ENCODE measurements at places on chromosomes 2 and 18.

GRCh38 chr2:33632831-33633230 lies 33.7 kb upstream of the FAM98A start:
- no peak for DNase-seq

DNA sequence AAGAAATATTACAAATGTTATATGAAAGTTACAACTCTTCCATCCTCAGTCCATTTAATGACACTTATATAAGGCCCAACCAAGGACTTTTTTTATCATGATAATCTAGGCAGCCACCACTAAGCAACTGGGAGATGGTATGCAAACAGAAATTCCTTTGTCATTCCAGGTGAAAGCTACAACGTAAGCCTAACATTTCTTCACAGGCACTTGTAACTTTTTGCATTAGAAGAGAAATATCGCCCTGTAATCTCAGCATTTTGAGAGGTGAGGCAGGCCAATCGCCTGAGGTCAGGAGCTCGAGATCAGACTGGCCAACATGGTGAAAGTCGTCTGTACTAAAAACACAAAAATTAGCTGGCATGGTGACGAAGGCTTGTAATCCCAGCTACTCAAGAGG lies 581.2 kb upstream of the SLC8A1 start:
- no peak for DNase-seq

GRCh38 chr18:10927286-10927992 lies 221.9 kb downstream of the PIEZO2 start:
- no peak for DNase-seq

GRCh38 chr2:27980242-27980641 lies 89.7 kb downstream of the BABAM2 start:
- DNase-seq: no peak

GRCh38 chr18:63107931-63108330 lies 211.6 kb downstream of the BCL2 start:
- no peak for DNase-seq

DNA sequence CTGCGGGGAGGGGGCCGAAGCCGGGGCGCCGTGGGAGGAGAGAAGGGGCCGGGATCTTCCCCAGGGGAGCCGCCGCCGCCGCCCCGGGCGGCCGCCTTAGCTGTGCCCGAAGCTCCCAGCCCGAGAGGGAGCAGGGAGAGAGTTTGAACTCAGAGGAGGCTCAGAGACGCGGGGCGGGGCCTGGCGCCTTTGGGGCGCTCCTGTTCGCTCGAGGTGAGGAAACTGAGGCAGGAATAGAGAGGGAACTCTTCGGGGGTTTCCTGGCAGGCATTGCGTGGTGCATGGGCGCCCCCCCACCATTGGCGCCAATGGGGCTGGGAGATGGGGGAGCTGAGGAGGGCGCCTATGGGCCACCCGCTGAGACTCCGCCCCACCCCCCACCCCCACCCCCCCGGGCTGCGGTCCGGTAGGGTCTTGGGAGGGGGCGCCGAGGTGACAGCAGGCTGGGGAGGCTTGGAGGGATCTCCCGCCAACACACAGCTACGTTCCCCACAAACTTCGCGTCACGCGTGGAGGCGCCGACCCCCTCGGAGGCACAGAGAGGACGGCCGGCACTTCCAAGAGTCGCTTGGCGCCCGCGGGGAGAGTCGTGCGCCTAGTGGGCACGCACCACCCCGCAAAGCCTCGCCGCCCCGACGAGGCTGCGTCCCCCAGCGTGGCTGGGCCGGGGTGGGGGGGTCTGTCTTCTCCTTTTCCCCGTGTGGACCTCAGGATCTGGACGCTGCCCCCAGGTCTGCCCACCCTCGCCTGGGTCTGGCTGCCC lies 680 bp downstream of the CTDSP1 start:
- no peak for DNase-seq

- DNase-seq: no peak
These were observed 52.3 kb upstream of the ELOA2 start for GRCh38 chr18:47087676-47088075.

GRCh38 chr2:239519089-239519920 lies 118.5 kb upstream of the HDAC4 start:
- no peak for DNase-seq

DNA sequence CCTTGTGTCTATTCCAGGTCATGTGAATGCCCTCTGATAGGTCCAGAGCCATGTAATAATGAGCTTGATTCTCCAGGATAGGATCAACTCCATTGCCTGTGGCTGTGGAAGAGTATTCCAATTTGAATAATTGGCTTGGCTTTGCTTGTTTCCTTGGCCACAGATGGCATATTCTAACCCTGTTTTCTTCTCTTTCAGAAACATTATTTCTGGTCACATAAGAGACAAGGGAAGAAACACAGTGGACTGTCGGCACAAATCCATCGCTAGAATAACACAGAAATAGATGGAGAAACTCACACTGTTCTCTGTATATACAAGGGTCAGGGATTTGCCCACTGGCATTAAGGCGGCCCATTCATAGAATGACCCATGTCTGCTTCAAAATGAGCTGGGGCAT lies 278.4 kb upstream of the CCDC68 start:
- no peak for DNase-seq

GRCh38 chr2:64165706-64166105 lies 21.5 kb upstream of the PELI1 start:
- DNase-seq: no peak

- DNase-seq: no peak
These were observed 12.0 kb downstream of the THSD7B start for GRCh38 chr2:136777391-136777790.

GRCh38 chr2:1749489-1750119 lies 5.3 kb upstream of the PXDN start:
- DNase-seq: no peak

DNA sequence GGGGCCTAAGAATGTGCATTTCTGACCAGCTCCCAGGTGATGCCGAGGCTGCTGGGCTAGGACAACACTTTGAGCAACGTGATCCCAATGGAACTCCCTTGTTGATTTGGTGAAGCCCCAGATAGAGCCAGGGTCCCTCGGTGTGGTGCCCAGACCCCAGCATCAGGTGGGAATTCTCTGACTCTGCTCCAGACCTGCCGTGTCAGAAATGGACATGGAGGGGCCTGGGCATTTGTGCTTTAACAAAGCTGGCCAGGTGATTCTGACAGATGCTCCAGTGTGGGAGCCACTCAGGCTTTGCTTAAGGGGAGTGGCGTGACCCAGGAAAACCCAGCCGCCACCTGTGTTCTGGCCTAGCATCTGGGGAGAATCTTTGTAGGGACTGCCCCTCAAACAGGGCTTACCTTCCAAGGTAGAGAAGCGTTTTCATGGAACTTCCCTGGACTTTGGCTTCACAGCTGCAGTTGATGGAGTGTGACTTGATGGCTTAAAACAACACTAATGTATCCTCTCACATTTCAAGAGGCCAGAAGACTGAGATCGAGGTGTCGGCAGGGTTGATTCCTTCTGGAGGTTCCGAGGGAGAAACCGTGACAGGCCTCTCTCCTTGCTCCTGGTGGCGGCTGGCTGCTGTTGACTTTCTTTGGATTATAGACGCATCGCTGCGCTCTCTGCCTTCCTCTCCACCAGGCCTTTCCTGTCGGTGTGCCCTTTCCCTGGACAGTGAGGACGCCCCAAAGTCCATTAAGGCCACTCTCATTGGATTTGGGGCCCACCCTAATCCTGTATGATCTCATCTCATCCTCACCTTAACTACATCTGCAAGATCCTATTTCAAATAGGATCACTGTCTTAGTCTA lies 57.0 kb upstream of the HDAC4 start:
- DNase-seq: no peak

DNA sequence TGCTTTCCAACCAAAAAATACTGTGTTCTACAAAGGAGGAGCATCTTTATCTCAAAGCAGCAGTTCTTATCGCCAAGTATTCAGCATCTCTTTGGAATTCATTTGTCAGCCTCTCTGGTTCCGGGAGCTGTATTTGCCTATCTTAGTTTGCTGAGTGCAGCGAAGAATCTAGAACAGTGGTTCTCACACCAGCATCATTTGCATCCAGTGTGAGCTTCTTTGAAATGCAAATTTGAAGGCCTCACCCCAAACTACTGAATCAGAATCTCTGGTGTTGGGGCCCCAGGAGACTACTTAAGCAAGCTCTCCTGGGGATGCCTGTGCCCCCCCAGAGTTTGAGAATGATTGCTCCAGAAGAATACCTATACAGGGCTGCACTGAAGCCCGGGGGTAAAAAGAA lies 1.5 kb upstream of the PTPN2 start:
- DNase-seq: no peak

DNA sequence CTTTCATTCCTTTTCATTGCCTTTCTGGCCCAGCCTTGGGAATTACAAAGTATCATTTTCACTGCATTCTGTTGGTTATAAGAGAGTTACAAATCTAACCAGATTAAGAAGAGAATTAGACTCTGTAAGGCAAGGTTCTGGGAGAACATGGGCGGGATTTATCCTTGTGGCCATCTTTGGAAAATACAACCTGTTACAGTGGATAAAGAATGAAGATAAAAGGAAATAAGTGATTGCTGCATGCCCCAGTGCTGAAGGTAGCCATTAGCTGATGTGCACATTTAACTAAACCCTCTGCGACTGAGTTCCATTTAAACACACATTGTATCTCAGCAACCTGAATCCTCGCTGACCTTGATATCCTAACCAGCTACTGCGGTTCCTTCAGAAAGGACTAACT lies 93.4 kb downstream of the SMC6 start:
- no peak for DNase-seq

- no peak for DNase-seq
These were observed 352.6 kb upstream of the MYT1L start for GRCh38 chr2:2683606-2684224.

DNA sequence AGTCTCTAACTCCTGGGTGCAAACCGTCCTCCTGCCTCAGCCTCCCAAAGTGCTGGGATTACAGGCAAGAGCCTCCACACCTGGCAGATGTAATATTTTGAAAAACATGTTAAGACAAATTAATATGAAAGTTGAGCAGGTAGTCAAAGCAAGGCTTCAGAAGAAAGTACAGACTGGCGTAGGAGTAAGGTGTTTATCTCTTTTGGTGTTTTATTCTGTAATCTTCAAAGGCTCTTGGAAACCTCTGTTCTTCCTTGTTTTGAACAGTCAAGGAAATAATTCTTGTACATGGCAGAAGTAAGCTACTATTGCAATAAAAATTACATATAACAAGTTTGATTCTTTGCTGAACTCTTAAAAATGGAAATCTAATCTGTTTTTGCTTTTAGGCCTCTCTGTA lies 5.3 kb downstream of the RNF138 start:
- DNase-seq: no peak

- peak; percentile 64 for DNase-seq
These were observed 1.3 kb downstream of the BCL2 start for GRCh38 chr18:63317982-63318888.

GRCh38 chr2:239143858-239144712 lies 256.7 kb downstream of the HDAC4 start:
- DNase-seq: no peak

- DNase-seq: peak; percentile 29
These were observed 523 bp downstream of the KCTD1 start for GRCh38 chr18:26547646-26548414.

GRCh38 chr2:61658841-61659780 lies 121.0 kb upstream of the XPO1 start:
- no peak for DNase-seq

DNA sequence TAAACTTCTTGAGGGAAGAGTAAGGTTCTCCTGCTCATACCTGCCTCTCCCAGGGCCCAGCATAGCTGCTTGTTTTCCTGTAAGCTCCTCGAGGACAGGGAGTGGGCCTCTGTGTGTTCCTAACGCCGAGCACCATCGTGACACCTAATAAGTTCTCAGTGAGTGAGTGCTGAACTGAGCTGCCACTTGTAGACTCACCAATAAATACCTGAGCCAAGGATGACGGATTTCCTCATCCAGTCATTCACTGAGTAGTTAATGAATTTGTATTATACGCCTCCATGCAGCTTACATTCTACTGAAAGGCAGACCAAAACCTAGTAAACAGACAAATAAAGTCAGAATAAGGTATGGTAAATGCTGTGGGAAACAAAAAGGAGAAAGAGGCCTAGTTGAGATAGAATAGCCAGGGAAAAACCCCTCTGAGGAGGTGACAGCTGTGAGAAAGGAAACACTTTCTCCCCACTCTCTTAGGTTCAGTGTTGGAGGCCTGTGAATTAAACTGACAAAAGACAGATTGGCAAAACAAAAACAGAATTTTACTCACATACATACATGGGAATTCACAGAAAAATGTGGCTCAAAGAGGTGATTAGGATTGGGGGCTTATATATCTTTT lies 138.6 kb downstream of the B3GNT2 start:
- no peak for DNase-seq

- DNase-seq: no peak
These were observed 92.5 kb downstream of the INHBB start for GRCh38 chr2:120438301-120439066.

DNA sequence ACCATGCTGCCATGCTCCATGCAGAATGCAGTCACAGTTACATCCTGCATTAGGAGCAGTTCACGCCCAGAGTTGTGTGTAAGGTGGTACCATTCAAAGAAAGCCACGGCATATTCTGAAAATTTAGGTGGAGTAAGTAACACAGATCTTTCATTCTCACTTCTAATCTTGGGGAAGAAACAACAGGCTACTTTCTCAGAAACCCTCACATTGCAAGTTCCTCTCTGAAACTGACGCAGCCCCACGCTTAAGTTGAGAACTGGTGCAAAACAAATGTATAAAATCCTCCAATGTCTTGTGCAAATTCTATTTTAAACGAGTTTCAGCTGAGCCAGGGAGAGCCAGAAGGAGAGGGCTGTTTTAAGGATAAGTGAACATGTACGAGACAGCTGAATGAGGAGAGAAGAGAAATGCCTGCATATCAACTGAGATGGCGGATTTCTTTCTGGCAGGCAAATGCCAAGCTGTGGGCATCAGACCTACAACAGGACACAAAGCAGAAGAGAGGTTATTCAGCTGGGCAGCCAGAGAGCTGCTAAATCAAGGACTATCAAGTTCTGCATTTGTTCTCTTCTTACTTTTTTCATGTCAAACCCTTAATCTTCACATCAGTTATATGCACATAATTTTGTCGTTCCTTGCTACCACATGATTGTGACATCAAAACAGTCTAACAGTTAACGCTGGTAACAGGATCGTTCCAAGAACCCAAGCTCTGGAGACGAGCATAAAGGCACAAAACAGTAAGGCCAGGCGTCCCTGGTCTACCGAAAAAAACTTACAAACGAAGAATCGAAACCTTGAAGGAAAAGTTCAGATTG lies 6.4 kb downstream of the ARL4C start:
- DNase-seq: no peak

Measured in activated CD8-positive, alpha-beta memory T cell treated with anti-CD3 and anti-CD28 coated beads for 1 hour (primary cell).